ENCODE measurements at places on chromosomes 7 and 10.

- DNase-seq, result no peak
These were observed 32.6 kb upstream of the IL15RA start for GRCh38 chr10:6009961-6010360.

DNA sequence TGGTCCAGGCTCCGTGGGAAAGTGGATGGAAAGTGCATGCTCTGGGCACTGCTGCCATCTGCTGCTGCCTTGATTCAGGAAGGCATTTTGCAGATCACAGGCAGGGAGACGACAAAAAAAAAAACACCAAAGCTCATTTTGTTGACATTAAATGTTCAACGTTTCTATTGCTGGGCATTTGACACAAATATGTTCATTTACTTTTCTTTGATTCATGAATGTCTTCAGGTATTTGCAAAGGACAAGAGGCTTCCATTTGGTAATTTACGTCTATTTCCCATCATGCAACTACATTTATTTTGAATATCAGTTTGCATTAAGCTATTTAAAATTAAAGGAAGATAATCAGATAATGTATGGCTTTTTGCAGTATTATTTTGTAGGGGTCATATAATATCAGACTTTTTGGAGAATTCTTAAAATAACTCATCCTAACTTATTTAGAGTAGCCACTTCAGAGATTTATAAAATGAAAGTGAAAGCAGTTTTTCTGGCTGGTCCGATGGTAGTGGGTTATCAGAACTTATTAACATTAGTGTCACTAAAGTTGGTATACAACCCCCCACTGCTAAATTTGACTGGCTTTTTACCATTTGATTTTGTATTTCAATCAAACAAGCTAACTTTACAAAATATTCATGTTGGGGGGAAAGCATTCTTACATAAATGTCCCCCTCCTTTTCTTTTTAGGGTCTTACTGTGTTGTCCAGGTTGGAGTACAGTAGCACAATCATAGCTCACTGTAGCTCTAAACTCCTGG, 65.3 kb downstream of the PDIA4 start:
- peak; percentile 52 for DNase-seq

- DNase-seq, result no peak
These were observed 119.0 kb upstream of the KCNMA1 start for GRCh38 chr10:77756319-77757232.

GRCh38 chr10:72344932-72345331, 9.8 kb downstream of the DNAJB12 start:
- no peak for DNase-seq
